Endothelial cell of umbilical vein (primary cell): ENCODE measurements at places on chromosomes 6 and 20. TPM values are rescaled to one million over a fixed set of nuclear protein-coding genes. Genes with fewer than 3 reads are reported as not detected.

- H3K27ac ChIP-seq, result no peak overlapping the region
- DNase-seq, result peak; percentile 58
- no peak overlapping the region for H3K4me3 ChIP-seq
- H3K36me3 ChIP-seq, result no peaks in the 10 kb centered on the region
- H3K4me1 ChIP-seq, result peaks cover 7% of the 10 kb centered on the region
Measured at GRCh38 chr20:57622579-57623381, 2.6 kb upstream of the ZBP1 start.

- DNase-seq, result no peak
- no peaks in the 10 kb centered on the region for H3K36me3 ChIP-seq
- no peak overlapping the region for H3K4me3 ChIP-seq
- H3K27me3 ChIP-seq, result no peaks in the 10 kb centered on the region
- H3K27ac ChIP-seq, result no peak overlapping the region
Measured at GRCh38 chr20:24649787-24650490, 180.5 kb downstream of the SYNDIG1 start.

DNA sequence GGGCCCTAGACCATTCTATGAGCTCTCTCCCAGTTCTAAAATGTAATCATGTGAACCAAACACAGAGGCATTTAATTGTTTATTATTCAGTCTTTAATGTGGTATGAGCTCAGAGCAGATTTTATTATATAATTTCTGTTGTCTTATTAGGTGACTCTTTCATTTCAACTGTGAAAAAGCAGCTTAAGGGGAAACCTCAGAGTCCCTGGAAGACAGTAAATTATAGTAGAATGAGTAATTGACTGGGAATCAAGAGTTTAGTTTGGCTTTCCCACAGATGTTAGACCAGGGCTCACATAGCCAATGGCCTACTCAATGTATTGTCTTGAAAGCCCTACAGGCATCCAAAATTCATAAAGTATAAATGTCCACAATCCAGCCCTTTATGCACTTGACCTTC lies 390.4 kb upstream of the SLC35B3 start:
- no peak for DNase-seq
- no peaks in the 10 kb centered on the region for H3K36me3 ChIP-seq
- H3K27me3 ChIP-seq, result no peaks in the 10 kb centered on the region
- H3K27ac ChIP-seq, result no peak overlapping the region
- H3K4me1 ChIP-seq, result no peaks in the 10 kb centered on the region
- no peak overlapping the region for H3K4me3 ChIP-seq

GRCh38 chr20:21436205-21436604 lies 38.9 kb upstream of the NKX2-4 start:
- no peaks in the 10 kb centered on the region for H3K36me3 ChIP-seq
- DNase-seq, result peak; percentile 83
- no peak overlapping the region for H3K4me3 ChIP-seq
- no peaks in the 10 kb centered on the region for H3K27me3 ChIP-seq

- H3K27me3 ChIP-seq, result no peaks in the 10 kb centered on the region
- H3K27ac ChIP-seq, result no peak overlapping the region
- DNase-seq, result no peak
- H3K36me3 ChIP-seq, result no peaks in the 10 kb centered on the region
Measured at GRCh38 chr6:161836643-161837448, 563.0 kb upstream of the AGPAT4 start.

DNA sequence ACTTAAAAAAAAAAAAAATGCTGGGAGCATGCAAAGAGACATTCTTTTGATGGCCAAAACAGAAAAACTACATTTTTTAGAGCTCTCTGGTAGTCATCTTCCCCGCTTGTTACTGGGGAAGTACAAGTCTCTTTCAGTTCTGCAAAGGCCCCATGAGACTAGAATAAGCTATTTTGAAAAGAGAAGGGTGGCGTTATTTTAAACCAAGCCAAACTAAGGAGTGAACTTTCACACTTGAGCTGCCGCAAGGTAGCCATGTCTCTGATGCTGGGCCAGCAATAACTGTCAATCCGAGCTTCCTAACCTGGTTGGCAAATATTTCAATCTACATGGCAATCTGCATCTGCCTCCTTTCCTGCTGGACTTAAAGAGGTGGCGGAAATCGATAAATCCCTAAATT lies 96.7 kb downstream of the L3MBTL3 start:
- H3K4me3 ChIP-seq, result no peak overlapping the region
- no peaks in the 10 kb centered on the region for H3K27me3 ChIP-seq
- DNase-seq, result no peak
- peaks cover 2% of the 10 kb centered on the region for H3K36me3 ChIP-seq
- no peak overlapping the region for H3K27ac ChIP-seq

DNA sequence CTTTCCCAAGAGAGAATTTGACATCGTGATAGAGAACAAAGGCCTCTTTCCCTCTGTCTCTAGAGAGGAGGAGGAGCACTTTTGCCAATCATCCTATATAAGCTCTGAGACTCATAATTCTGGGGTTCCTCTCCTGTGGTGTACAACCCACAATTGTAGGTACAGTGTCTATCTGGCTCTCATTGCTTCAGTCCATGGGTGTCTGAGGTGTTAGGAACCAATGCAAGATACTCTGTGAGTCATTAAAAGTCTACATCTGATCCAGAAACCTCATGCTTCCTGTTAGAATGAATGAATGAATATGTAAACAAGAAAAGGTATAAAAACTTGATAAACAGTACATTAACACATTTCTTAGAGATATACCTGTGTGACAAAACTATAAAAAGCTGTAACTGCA lies 356.7 kb downstream of the QKI start:
- no peak overlapping the region for H3K4me3 ChIP-seq
- DNase-seq, result no peak
- H3K27ac ChIP-seq, result no peak overlapping the region
- H3K36me3 ChIP-seq, result no peaks in the 10 kb centered on the region
- H3K4me1 ChIP-seq, result no peaks in the 10 kb centered on the region
- no peaks in the 10 kb centered on the region for H3K27me3 ChIP-seq

GRCh38 chr6:97160280-97160679 lies 122.7 kb downstream of the MMS22L start:
- H3K4me3 ChIP-seq, result no peak overlapping the region
- H3K36me3 ChIP-seq, result peaks cover 12% of the 10 kb centered on the region
- no peaks in the 10 kb centered on the region for H3K4me1 ChIP-seq
- H3K27ac ChIP-seq, result no peak overlapping the region

DNA sequence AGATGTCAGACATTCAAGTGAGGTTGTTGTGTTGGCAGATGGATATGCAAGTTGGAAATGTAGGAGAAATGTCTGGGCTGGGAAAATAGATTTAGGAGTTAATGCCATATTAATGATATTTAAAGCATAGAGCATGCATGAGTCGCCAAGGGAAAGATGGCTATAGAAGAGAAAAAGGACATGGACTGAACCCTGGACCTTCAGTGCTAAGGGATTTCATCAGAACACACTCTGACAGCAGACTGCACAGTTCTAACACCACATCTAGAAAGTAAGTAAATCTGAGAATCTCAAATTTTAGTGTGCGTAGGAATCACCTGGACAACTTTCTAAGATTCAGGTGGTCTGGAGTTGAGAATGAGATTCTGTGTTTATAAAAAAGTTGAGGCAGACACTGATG lies 17.3 kb upstream of the POLR1H start:
- no peaks in the 10 kb centered on the region for H3K36me3 ChIP-seq
- no peaks in the 10 kb centered on the region for H3K27me3 ChIP-seq
- no peak for DNase-seq
- no peak overlapping the region for H3K27ac ChIP-seq
- no peak overlapping the region for H3K4me3 ChIP-seq
- no peaks in the 10 kb centered on the region for H3K4me1 ChIP-seq

- H3K36me3 ChIP-seq, result no peaks in the 10 kb centered on the region
- H3K4me3 ChIP-seq, result no peak overlapping the region
Measured at GRCh38 chr20:8901237-8902025, 167.5 kb upstream of the PLCB4 start.

DNA sequence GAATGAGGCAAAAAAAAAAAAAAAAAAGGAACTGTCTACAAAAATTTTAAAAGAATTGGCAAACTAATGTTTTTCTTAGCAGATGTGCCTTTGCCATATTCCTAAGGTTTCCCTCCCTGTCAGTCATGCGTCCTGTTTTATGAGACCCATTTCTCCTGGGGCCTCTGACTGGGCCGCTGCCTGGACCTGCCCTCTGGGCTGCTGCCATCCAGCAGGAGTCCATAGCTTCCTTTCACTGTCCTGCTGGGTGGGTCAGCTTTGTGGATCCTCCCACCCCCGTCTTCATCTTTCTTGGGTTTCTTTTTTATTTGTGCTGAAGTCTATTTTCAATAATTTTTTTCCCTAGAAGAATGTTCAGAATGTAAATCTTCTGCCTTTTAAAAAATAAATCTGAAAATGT lies 110.8 kb upstream of the SCP2D1 start:
- no peaks in the 10 kb centered on the region for H3K27me3 ChIP-seq
- H3K36me3 ChIP-seq, result no peaks in the 10 kb centered on the region
- no peak overlapping the region for H3K4me3 ChIP-seq
- no peak for DNase-seq
- no peaks in the 10 kb centered on the region for H3K4me1 ChIP-seq

DNA sequence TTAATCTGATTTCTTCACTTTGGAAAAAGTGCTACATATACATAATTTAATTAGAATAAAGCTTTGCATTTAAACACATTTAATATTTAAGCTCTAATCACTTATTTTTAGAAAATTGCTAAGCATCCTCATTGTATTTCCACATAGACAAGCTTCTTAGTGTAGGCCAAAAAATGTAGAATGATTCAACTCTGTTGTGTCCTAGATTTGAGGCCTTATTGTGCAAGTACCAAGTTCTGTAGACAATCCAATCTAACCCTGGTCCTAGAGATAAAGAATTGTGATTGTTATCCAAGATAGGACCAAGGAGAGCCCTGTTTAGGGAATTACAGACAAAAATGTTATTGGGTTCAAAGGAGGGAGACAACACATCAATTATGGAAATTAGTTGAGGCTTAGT lies 27.6 kb downstream of the MRAP2 start:
- no peak overlapping the region for H3K4me3 ChIP-seq
- H3K4me1 ChIP-seq, result peaks cover 18% of the 10 kb centered on the region
- no peak overlapping the region for H3K27ac ChIP-seq
- no peaks in the 10 kb centered on the region for H3K27me3 ChIP-seq

DNA sequence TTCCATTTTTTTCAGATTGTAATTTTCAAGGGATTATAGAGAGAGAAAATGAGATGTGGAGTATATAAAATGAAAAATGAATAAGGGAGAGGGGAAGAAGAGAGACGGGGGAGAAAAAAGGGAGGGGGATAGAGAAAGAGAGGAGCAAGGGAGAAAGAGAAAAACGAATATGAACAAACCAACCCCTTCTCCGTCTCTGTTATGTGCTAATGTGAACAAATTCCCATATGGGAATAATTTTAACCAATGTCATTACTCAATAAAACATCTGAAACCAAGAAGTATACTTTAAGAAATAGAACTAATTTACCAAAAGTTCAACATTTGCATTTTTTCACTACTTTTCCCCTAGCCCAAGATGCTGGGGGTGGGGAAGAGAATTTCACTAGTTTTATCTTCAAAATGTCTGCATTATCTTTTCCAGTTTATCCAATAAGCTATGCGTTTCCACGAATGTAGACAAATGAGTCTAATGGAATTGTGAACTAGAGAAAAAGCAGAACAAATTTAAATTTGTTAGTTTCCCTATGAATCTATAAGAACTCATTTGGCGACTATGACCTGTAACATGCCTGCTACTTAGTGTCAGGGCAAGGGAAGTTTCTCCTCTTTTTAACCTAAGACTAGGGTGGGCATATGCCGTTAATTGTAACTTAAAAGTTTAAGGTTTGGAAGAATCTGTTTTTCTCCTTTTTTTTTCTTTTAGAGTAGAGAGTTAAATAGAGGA lies 286.3 kb downstream of the BTBD9 start:
- H3K36me3 ChIP-seq, result no peaks in the 10 kb centered on the region
- DNase-seq, result no peak
- H3K4me1 ChIP-seq, result no peaks in the 10 kb centered on the region

DNA sequence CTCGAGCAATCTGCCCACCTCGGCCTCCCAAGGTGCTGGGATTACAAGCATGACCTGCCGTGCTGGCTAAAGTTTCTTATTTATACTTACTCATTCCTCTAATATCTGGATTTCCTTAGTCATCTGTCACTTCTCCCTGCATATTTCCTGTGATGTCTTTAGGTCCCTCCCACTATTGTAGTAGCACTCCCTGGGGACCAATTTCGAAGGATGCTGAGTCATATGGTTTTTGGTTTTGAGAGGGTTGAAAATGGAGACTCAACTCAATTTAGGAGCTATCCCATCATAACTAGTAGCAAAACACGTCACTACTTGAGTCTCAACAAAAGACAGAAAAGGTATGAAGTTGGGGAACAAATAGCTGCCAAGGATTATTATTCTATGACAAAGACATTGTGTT lies 20.2 kb downstream of the MCUR1 start:
- H3K27ac ChIP-seq, result peak overlapping the region; percentile 38
- H3K4me3 ChIP-seq, result no peak overlapping the region
- H3K4me1 ChIP-seq, result peaks cover 10% of the 10 kb centered on the region
- peak; percentile 38 for DNase-seq

- DNase-seq, result no peak
- H3K36me3 ChIP-seq, result peaks cover 2% of the 10 kb centered on the region
- peaks cover 17% of the 10 kb centered on the region for H3K4me1 ChIP-seq
- H3K4me3 ChIP-seq, result no peak overlapping the region
- H3K27ac ChIP-seq, result no peak overlapping the region
Measured at GRCh38 chr20:49674383-49675352, 39.0 kb downstream of the B4GALT5 start.

DNA sequence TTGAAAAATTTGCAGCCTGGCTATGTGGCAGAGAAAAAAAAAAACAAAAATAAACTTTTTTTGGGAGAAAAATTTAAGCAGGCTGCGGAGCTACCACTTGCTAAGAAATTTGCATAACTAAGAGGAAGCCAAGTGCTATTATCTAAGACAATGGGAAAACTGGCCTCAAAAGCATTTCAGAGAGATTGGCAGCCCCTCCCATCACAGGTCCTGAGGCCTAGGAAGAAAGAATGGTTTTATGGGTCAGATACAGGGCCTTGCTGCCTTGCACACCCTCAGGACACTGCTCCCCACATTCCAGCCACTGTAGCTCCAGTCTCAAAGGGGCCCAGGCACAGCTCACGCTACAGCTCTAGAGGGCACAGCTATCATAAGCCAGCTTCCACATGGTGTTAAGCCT lies 777.9 kb downstream of the TENT5A start:
- no peak for DNase-seq
- H3K27ac ChIP-seq, result no peak overlapping the region
- H3K27me3 ChIP-seq, result no peaks in the 10 kb centered on the region
- no peaks in the 10 kb centered on the region for H3K4me1 ChIP-seq
- H3K36me3 ChIP-seq, result no peaks in the 10 kb centered on the region
- H3K4me3 ChIP-seq, result no peak overlapping the region

The PGC gene
- total RNA-seq, result not detected in 2 replicates

The CAP2 gene
- 18.0 and 21.3 TPM in 2 replicates for total RNA-seq

The PMEPA1 gene
- 31.6 and 47.1 TPM in 2 replicates for total RNA-seq

The PTGIS gene
- 4.4 and 6.2 TPM in 2 replicates for total RNA-seq

The MYB gene
- total RNA-seq, result 0.53 and 0.58 TPM in 2 replicates
